Chondrocyte (in vitro differentiated cells): ENCODE measurements at places on chromosomes 1 and 21. TPM values are rescaled to one million over a fixed set of nuclear protein-coding genes. Genes with fewer than 3 reads are reported as not detected.

DNA sequence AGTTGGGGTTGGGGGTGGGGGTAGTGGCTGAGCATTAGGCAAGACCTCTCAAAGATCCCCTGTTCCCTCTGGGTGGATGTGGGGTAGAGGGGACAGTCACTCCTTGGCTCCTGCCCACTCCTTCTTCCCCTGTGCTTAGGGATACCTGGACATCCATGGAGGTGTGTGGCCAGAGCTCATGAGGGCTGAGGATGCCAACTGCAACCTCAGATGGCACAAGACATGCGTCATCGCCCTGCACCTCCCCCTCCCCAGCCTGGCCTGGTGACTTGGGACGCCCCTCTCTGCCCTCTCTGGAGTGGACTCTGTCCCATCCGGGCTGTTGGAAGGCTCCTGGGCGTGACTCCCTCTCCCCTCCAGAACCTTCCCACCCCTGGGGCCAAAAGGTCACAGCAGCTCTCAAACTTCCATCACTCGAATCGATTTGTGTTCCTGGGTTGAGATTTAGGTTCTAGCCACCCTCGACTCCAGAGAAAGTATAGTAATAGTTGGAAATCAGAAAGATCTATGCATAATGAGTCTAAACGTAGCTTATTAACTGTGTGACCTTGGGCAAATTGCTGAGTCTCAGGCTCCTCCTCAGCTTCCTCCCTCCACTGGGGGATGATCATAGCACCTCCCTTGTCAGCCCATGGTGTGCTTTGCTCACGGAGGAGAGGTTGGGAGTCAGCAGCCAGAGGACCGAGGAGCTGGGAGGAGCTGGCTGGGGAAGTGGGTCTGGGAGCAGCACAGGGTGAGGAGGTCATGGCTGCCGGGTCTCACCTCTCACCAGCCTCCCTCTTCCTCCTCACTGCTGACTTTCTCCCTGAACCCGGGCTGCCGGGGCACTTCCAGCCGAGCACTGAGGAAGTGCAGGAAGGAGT lies 2.2 kb upstream of the PTPN7 start:
- H3K4me3 ChIP-seq, result no peak overlapping the region
- H3K27me3 ChIP-seq, result peaks cover 4% of the 10 kb centered on the region
- H3K4me1 ChIP-seq, result peaks cover 4% of the 10 kb centered on the region
- H3K36me3 ChIP-seq, result no peaks in the 10 kb centered on the region
- DNase-seq, result no peak

DNA sequence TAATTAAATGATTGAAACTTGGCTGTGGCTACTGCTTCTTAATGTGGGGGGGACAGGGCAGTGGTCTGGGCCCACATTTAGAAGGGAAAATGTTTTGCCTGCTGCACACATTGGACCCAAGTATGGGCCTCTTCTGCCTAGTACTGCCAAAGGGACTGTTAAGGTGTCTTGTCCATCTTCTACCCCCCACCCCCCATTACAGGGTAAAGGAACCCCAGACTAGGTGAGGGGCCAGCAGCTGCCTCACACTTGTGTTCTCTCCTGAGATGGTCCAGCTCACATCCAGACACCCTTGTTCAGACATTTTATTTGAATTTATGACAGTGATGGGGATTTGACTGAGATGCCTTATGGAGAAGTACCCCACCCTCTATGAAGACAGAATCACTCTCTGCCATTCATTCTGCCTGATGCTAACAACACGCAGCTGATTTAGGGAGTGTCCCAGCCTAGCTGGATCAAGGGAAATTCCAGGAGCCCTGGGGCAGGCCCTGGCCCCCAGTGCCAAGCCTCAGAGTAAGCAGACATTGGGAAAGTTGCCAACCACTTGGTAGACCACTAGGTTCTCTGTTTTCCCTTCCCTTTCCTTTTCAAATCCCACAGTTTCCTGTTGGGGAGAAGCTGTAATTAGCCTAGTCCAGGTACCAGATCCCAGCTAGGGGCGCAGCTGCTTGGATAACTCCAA lies 42.1 kb downstream of the YARS1 start:
- H3K27me3 ChIP-seq, result no peaks in the 10 kb centered on the region
- no peak overlapping the region for H3K4me3 ChIP-seq
- peaks cover 36% of the 10 kb centered on the region for H3K4me1 ChIP-seq
- peak overlapping the region; percentile 81 for H3K27ac ChIP-seq

DNA sequence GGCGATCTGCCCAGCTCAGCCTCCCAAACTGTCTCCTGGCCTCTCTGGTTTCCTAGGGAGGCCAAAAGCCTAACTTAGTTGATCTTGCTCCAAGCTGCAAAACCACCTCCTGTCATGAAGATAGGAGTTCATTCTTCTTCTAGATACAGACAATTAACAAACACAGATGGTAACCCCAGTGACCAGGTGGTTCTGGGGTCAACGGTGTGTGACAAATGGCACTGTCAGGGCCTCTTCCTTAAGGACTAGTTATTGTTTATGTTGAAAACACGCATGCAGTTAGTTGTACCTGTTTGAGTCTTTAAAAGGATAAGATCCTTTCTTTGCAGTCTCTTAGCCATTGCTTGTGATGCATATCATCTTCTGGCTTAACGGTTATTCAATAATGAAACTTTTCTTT lies 4.6 kb upstream of the UMODL1 start:
- H3K27me3 ChIP-seq, result peaks cover 20% of the 10 kb centered on the region
- no peaks in the 10 kb centered on the region for H3K4me1 ChIP-seq
- no peaks in the 10 kb centered on the region for H3K36me3 ChIP-seq
- H3K4me3 ChIP-seq, result no peak overlapping the region

Gene RXRG
- not detected in 3 replicates for total RNA-seq

DNA sequence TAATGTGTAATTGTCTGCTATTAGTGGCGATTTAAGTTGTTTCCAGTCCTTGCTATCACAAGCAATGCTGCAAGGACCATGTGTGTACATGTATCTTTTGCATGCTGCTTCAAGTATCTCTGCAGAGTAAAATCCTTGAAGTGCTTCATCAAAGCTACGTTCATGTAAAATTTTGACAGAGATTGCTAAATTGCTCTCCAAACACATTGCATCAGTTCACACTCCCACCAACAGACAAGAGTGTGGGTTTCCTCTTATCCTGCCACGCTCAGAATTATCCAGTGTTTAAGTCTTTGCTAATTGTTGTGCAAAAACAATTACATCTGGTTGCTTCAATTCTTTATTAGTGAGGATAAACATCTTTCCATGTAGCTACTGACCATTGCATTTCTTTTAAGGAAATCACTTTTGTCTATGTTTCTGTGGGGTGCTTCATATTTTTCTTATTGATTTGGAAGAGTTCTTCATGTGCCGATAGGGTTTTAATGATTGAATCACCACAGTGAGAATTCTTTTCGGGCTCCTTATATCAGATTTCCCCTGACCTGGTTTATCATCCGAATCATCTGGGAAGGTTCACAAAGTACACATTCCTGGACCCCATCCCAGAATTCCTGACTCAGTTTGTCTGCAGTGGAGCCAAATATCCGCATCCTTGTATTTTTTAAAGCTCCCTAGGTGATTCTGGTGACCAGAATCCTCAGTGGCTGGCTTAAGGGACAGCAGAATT lies 56.3 kb upstream of the GALNT2 start:
- H3K4me1 ChIP-seq, result no peaks in the 10 kb centered on the region
- no peaks in the 10 kb centered on the region for H3K36me3 ChIP-seq

DNA sequence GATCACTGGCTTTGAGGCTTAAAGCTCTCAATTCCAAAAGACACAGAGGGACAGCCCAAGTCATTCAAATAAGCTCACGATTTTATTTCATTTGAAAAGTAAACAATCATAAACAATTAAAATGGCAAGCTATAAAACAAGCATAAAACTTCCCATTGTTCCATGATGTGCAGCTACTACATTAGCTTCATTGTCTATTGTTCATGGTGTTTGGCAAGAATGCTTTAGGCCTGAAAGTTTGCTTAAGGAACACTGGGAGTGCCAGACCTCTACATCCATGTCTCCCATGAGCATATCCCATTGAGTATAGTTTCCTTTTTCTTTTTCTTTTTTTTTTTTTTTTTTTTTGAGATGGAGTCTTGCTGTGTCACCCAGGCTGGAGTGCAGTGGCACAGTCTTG lies 286.1 kb upstream of the ESRRG start:
- no peak overlapping the region for H3K4me3 ChIP-seq
- no peaks in the 10 kb centered on the region for H3K4me1 ChIP-seq
- no peak overlapping the region for H3K27ac ChIP-seq
- H3K27me3 ChIP-seq, result peaks cover 3% of the 10 kb centered on the region
- no peak for DNase-seq

Gene PLA2G5
- total RNA-seq, result not detected in 3 replicates

DNA sequence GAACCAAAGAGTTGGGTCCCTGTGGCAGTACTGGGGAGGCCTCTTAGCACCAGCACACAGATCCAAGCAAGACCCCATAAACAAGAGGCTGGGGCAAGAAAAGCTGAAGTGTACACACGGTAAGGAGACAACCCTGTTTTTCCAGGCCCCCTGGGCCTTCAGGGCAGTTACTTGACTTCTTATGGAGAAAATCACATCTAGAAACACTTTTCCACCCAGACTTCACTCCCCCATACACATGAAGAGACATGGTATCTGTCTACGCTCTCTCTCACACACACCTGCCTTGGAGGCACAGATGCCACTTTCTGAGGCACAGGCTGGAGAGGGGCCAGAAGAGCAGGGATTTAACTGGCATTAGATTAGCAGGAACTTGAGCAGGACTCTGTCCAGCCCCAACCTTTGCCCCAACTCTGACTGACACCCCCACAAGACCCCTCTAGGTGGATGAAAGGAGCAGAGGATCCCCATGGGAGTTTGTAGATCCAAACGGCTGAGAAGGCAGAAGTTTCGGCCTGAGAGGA lies 2.2 kb downstream of the CERS2 start:
- peak overlapping the region; percentile 83 for H3K4me3 ChIP-seq
- peak overlapping the region; percentile 93 for H3K27ac ChIP-seq
- H3K36me3 ChIP-seq, result peaks cover 9% of the 10 kb centered on the region
- H3K27me3 ChIP-seq, result no peaks in the 10 kb centered on the region
- no peak for DNase-seq
- H3K4me1 ChIP-seq, result peaks cover 58% of the 10 kb centered on the region

Gene MYCBP
- 6.1 to 13.7 TPM (median 6.1 TPM) in 3 replicates for total RNA-seq

- no peaks in the 10 kb centered on the region for H3K4me1 ChIP-seq
- H3K4me3 ChIP-seq, result no peak overlapping the region
- no peaks in the 10 kb centered on the region for H3K36me3 ChIP-seq
- no peak for DNase-seq
- no peak overlapping the region for H3K27ac ChIP-seq
- H3K27me3 ChIP-seq, result no peaks in the 10 kb centered on the region
Observed at GRCh38 chr1:158356616-158357015, 2.9 kb downstream of the CD1E start.

Gene CLEC20A
- not detected in 3 replicates for total RNA-seq

DNA sequence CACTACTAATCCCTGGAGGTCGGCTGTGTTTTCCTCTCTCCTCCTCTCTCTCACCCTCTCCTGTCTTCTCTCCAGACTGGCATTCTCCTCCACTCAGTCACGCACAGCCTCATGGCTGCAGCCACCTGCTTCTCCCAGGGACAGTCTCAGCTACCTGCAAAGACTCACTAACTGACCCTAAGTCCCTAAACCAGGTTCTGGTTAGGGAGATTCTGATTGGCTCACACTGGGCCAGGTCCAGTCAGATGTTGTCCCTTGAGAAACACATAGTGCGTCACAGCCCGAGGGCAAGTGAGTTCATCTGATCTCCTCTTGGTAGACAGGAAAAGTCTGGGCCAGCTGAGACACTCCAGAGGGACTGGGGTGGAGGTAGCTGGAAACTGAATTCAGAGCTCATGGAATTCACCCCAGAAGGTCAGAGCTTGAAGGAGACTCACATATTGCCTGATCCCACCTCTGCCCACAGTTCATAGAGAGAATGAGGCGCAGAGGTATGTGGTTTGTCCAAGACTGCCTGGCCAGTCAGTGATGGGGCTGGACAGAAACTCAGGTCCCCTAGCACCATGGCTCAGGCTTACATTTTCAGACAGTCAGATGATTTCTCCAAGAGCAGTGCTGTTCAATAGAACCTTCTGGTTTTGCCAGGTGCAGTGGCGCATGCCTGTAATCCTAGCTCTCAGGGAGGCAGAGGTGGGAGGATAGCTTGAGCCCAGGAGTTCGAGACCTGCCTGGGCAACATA lies 40.4 kb upstream of the RPL11 start:
- H3K4me3 ChIP-seq, result no peak overlapping the region
- no peak for DNase-seq
- H3K27me3 ChIP-seq, result peaks cover 25% of the 10 kb centered on the region
- H3K4me1 ChIP-seq, result peaks cover 6% of the 10 kb centered on the region

Gene RUSC1
- 42.6 to 49.1 TPM (median 43.9 TPM) in 3 replicates for total RNA-seq

Gene PDE9A
- 0.60 to 1.2 TPM (median 1.1 TPM) in 3 replicates for total RNA-seq

Gene SLC44A3
- 1.5 to 2.5 TPM (median 2.2 TPM) in 3 replicates for total RNA-seq
